ENCODE measurements at places on chromosomes 12 and 14. TPM values are rescaled to one million over a fixed set of nuclear protein-coding genes. Genes with fewer than 3 reads are reported as not detected.
A peak's percentile ranks its signal among the peaks of the same experiment; 100 is the strongest.

Gene SLC7A7
- 2.3 TPM for total RNA-seq

- no peak for DNase-seq
Observed at GRCh38 chr12:57609101-57609780, 2.0 kb upstream of the ARHGEF25 start.

Gene MGP
- 147 TPM for total RNA-seq

Gene CCDC196
- not detected for total RNA-seq

- no peak for DNase-seq
Observed at GRCh38 chr12:79555028-79555925, 135.5 kb downstream of the PAWR start.

Gene KRT71
- total RNA-seq = not detected

GRCh38 chr14:106605548-106606448 lies 1079.4 kb downstream of the TMEM121 start:
- DNase-seq = peak; percentile 33

DNA sequence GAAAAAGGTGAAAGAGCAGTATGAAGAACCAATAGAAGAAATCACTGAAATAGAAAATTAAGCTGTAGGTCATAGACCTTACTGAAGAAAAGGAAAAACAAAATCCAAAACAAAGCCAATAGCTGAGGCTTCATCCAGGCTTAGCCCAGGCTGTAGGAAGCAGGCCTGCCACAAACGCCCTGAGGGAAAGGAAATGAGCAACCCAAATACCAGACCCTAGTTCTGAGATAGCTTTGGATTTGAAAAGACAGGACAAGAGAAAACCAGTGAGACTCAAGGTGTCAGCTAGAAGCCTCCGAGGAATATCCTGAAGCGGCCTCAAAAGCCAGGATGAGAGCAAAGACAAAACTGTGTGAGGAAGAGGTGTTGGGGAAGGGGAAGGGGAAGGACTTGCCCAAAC lies 79.2 kb downstream of the FERMT2 start:
- DNase-seq = no peak

GRCh38 chr14:86391085-86391484 lies 861.1 kb downstream of the FLRT2 start:
- DNase-seq = no peak

Gene FAR2
- total RNA-seq = 3.0 TPM

Data from heart left ventricle (tissue), 16 donors.